HepG2 (cell line): ENCODE measurements at places on chromosomes 5 and 9.

- DNase-seq = no peak
Observed at GRCh38 chr9:17800418-17800817, 221.6 kb downstream of the SH3GL2 start.

GRCh38 chr5:82019342-82020138, 47.7 kb downstream of the ATG10 start:
- DNase-seq = peak; percentile 50

DNA sequence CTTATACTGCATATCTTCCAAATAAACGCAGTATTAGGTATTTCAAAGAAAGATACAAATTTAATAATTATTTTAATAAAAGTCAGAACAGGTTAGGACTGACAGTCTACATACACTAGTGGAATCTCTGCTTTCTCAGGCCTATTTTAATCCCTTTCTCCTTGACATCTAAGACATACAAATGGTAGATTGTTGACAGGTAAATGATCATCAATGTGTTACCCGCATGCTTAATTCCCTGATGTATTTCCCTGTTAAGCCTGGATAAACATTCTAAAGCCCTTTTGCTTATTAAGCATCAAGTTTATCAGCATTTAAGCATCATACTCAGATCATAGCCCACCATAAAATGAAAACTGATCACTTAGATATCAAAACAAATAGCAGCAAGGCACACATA, 576.7 kb downstream of the PTPRD start:
- DNase-seq = no peak

DNA sequence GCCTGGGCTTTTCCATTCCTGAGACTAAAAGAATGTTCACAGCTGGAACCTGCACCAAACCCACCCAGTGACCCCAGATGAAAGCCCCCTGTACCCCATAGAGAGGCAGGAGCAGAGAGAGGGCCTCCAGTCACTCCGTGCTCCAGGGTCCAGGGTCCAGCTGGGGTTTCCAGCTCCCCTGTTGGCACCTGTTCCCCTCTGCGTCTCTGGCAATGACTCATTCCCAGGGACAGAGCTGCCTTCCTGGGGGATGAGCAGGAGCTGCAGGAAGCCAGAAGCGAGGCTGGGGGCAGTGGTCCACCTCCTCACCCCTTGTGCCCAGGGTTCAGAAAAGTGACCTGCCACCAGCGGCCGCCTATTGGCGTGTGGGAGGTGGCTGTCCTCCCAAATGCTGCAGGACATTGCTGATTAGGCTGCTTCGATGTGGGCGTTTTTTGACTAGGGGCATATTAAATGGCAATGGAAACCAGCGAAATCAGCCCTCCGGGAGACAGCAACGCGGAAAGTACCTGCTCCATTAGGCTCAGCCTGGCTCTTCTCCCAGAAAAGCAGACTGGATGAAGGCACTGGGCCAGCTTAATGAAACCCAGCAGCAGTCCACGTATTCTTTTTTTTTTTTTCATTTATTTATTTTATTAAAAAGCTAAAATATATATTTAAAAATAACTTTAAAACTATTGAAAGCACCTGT, 97.4 kb downstream of the DAP start:
- DNase-seq = peak; percentile 15

- no peak for DNase-seq
Observed at GRCh38 chr5:169838688-169839087, 141.6 kb downstream of the INSYN2B start.
